SJSA1 (cell line): ENCODE measurements at places on chromosomes 11 and 22. TPM values are rescaled to one million over a fixed set of nuclear protein-coding genes. Genes with fewer than 3 reads are reported as not detected.

CNGA4 gene
- not detected in 2 replicates for total RNA-seq

- DNase-seq: no peak
Observed at GRCh38 chr11:8063324-8063723, 17.7 kb upstream of the TUB start.

C11orf16 gene
- not detected in 2 replicates for total RNA-seq

GRCh38 chr11:120044011-120044675 is 93.8 kb downstream of the TRIM29 start:
- no peak for DNase-seq

DNA sequence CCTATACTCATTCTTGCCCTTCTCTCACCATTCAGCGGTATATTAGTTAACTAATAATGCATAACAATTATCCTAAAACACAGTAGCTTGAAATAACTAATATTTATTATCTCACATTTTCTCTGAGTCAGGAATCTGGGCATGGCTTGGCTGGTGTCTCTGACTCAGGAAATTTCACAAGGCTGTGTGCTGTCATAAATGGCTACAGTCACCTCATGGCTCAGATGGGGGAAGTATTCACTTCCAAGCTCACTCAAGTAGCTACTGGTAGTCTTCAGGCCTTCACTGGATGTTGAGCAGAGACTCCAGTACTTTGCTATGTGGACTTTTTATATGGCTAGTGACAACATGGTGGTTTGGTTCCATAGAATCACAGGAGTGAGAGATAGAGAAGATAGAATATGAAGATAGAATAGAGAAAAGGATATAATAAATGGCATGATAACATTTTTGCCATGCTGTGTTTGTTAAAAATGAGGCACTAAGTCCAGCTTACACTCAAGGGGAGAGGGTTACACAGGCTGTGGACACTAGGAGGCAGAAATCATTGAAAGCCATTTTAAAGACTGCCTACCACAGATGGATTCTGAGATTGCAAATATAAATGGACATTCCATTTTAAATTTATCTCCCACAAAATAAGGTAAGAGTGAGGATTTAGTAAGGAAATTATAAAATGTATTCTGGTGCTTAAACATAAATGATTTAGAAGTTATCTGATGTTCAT is 997.8 kb upstream of the CHORDC1 start:
- no peak for DNase-seq

DNA sequence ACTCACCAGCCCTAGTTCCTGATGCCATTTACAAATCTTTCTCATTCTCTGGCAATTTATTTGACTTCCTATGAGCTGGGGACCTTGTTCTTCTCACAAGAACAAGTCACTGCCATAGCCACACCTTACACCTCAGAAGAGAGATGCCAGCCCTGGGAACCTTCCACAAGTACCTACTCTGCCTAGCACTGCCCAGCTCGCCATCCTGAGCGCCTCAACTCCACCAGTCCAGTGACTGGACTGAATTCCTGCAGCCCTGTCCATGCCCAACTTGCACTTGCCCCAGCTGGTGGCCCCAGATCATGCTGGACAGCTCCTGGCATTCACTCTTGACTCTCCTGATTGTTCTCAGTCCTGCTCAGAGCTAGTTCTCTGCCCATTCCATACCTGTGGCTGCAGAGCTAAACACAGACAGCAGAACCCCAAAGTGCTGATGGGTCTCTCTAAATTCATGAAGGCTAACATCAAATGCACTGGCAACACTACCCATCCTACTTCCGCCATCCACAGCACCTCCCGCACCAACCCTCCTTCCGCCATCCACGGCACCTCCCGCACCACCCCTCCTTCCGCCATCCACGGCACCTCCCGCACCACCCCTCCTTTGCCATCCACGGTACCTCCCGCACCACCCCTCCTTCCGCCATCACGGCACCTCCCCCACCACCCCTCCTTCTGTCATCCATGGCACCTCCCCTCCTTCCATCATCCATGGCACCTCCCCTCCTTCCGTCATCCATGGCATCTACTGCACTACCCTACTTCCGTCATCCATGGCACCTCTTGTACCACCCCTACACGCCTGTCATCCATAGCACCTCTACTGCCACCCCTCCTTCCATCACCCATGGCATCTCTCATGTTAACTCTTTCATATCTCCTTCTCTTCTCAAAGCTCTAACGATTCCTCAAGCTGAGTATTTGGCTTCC is 23.6 kb upstream of the SLC25A1 start:
- DNase-seq: peak; percentile 62

SHISA8 gene
- not detected in 2 replicates for total RNA-seq

SCUBE2 gene
- not detected in 2 replicates for total RNA-seq

DNA sequence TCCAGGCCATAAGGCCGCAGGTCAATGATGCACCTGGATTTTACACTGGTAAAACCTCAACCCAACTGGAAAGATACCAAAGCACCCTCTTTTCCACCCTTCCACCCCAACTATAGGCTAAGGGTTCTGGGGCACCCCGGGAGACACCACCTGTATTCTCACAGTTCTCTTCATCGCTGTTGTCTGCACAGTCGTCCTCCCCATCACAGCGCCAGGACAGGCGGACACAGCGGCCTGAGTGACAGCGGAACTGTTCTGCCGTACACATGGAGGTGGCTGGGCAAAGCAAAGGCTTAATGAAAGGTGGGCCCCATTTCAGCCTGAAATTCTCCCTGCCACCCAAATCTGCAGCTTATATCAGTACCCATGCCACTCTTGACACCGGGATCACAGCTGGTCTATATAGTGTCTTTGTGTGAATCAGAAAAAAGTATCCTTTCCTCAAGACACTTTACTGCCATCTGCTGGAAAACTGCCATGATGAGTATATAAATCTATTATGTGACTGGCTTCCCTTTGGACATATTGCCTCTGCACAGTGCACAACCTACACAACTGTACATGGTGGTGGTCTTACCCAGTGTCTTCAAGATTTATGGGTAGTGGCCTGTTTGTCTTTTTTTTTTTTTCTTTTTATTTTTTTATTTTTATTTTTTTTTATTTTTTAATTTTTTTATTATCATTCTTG is 21.5 kb downstream of the LRP4 start:
- no peak for DNase-seq

BEST1 gene
- total RNA-seq: 0.74 TPM in 1 of 2 replicates, not detected in the other

OR4C15 gene
- total RNA-seq: not detected in 2 replicates

DNA sequence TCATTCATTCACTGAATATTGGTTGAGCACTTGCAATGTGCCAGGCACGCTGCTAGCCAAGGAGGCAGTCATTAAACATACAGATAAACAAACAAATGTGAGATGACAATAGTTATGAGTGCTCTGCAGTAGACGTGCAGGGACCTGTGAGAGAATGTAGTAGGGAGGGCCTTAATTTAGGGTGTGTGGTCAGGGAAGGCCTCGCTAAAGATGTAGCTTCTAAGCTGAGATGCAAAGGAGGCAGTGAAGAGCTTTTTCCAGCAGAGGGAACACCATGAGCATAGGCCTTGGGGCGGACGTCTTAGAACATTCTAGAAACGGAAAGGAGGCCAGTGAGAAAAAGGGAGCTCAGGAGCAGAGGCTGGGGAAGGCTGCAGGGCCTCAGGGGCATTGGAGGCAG is 789 bp upstream of the NCF4 start:
- DNase-seq: no peak

CSF2RB gene
- 0.03 TPM in 1 of 2 replicates, not detected in the other for total RNA-seq

DNA sequence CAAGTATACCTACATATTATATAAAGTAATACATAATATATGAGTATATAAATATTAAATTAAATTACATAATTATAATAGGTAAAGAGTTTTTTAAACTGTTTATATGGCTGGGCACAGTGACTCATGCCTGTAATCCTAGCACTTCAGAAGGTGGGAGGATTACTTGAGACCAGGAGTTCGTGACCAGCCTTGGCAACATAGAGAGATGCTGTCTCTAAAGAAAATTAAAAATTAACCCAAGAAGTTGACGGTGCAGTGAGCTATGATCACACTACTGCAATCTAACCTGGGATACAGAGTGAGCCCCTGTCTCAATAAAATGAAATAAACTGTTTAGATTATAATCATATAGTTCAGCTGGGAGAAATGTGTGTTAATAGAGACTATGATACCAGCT is 363.0 kb downstream of the DDX10 start:
- DNase-seq: no peak

DNA sequence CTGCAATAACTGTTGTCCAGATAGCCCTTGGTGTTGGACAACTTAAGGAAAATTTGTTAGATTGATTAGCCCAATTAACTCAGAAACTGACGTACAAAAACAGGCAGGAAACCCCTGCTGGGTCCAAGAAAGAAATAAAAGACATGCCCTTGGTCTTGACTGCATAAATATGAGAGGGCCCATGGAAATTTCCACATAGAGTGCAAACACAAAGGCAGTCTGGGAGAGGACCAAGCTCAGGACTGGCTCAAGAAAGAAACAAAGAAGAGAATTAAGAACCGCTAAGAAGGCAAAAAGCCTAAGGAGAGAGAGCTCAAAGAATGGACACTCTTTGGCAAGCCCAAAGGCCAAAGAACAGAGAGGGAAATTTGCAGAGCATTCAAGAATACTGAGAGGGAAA is 1243.9 kb downstream of the LRRC4C start:
- DNase-seq: no peak

- DNase-seq: no peak
Observed at GRCh38 chr22:17684245-17684644, 45.7 kb downstream of the BCL2L13 start.

- DNase-seq: no peak
Observed at GRCh38 chr11:6652182-6652581, 3.4 kb downstream of the DCHS1 start.

GRCh38 chr22:26712158-26712557 is 54.8 kb downstream of the MIAT start:
- no peak for DNase-seq

GRIA4 gene
- not detected in 2 replicates for total RNA-seq

DNA sequence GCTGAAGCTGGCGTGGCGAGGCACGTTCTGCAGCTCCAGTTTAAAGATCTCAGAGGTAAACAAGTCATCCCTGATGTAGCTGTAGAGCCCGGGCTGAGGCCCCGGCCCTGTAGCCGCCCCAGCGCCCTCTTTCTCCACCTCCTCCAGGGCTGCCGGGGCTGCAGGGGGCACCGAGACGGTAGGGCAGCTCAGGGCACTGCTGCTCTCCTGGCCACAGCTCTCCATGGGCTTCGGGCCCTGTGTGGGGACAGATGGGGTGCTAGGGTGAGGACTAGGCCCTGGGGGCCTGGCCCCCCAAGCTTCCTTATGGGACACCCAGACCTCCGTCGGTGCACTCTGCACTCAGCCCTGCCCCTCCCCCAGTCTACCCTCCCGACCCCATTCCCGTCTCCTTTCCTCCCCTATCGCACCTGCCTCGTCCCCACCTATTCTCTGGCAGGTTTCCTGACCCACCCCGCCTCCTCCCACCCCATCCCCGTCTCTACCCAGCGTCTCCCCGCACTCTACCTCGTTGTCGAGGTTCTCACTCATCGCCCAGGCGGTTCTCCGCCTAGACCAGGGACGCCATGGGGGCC is 559 bp downstream of the RANBP1 start:
- DNase-seq: no peak

- DNase-seq: no peak
Observed at GRCh38 chr11:57244911-57245310, 7.9 kb upstream of the APLNR start.

DNA sequence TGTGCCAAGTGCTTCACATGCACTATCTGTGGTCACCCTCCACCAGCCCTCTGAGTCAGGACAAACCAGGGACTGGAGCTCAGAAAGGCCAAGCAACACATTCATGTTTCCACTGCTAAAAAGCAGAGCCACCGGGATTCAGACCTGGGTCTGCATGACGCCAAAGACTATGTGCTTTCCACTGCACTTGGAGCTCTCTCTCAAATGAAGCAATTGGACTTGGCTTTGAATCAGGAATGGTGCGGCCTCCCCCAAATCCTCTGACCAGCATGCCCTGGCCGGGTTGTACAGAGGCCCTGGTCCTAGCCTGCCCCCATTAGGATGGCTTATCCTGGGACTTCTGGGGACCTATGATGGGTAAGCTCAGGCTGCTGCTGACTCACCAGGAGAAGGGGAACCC is 80.7 kb downstream of the PKNOX2 start:
- no peak for DNase-seq

RNF214 gene
- total RNA-seq: 5.0 and 5.5 TPM in 2 replicates

GRCh38 chr11:134224710-134225664 is 516 bp downstream of the VPS26B start:
- peak; percentile 20 for DNase-seq

MS4A2 gene
- not detected in 2 replicates for total RNA-seq

CENPM gene
- 26.2 and 51.9 TPM in 2 replicates for total RNA-seq

GRCh38 chr11:109302591-109303334 is 119.2 kb upstream of the C11orf87 start:
- no peak for DNase-seq

- DNase-seq: no peak
Observed at GRCh38 chr11:61418136-61418535, 11.6 kb downstream of the CPSF7 start.

GAL3ST1 gene
- total RNA-seq: not detected in 2 replicates

DNA sequence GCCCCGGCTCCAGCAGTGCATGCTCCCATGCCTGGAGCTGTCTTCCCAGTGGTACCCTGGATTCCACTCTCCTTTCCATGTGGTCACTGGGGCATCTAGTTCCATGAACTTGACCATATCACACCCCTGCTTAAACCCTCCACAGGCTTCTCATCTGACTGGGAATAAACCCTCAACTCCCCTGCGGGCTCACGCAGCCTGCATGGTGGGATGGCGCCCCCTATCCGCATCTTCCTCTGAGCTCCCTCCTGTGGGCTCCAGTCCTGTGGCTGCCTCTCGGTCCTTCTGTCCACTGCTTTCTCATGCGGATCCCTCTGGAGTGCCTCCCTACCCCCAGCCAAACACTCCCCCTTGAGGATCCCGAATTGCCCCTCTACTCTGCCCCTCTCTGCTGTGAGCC is 41.4 kb upstream of the TTLL12 start:
- peak; percentile 60 for DNase-seq

DNA sequence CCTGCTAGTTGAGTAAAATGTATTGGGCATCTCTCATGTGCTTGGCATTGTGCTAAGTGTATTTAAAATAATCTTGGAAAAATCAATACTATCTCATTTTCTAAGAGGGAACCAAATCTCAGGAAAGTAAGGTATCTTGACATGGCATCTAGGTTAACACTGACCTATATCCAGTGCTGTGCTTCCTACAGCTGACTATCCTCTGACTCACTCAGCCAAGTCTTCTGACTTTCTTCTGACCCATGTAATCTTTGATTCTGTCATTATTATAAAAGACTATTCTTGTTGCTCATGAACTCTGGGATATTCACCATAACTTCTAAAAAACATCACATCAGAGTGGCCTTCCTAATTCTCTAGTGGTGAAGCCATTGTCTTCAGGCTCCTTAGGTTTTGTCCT is 304.1 kb upstream of the TENM4 start:
- no peak for DNase-seq

DNA sequence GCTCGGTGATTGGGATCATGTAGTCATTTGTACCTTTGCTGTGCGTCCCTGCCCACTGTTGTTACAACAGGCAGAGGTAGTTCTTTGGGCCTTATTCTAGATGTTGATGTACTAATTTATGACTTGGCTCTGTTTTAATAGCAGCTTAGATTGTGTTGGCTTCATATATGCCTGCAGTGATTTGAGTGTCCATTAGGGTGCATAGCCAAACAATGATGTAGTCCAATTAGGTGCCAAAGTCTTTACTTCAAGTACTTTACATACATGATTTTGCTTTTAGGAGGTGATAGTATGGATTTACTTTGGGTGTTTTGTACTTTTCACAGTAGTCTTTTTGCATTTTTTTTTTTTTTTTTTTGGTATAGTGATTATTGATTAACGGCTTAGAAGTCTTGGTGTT is 46.4 kb downstream of the PPP6R3 start:
- DNase-seq: no peak

GRCh38 chr11:130183878-130184610 is 24.5 kb downstream of the ST14 start:
- no peak for DNase-seq
